ENCODE measurements at places on chromosomes 2 and 18. TPM values are rescaled to one million over a fixed set of nuclear protein-coding genes. Genes with fewer than 3 reads are reported as not detected.

The NPAS2 gene
- total RNA-seq: 3.6 TPM

The SIGLEC15 gene
- total RNA-seq: 0.51 TPM

The ARHGEF33 gene
- 0.50 TPM for total RNA-seq

The MC2R gene
- total RNA-seq: not detected

The PRADC1 gene
- 11.7 TPM for total RNA-seq

The RGPD8 gene
- 9.5 TPM for total RNA-seq

The ALPP gene
- total RNA-seq: not detected

The PLB1 gene
- 1.8 TPM for total RNA-seq

The IL1R2 gene
- 1.0 TPM for total RNA-seq

DNA sequence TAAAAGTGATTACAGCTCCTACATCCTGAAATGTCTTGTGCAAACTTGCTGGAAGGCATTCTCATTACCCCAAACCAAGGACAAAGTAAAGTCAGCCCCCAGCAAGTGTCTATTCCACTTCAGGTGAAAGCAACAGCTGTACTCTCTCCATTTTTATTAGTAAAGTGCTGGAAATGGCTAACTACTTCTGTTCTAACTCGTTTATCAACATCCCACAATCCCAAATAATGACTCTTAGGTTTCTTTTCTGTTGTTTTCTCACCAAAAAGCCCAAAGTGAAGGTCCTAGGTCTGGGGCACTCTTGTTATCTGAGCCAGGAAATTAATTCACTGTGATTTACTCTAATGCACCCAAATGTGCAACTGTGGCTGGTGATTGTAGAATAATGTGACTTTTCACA, 105.7 kb downstream of the LRRC30 start:
- no peak overlapping the region for H3K27ac ChIP-seq
- no peaks in the 10 kb centered on the region for H3K4me1 ChIP-seq
- no peaks in the 10 kb centered on the region for H3K36me3 ChIP-seq
- H3K4me3 ChIP-seq: no peak overlapping the region
- no peak for DNase-seq

GRCh38 chr2:70716131-70716743, 51.8 kb downstream of the ADD2 start:
- DNase-seq: no peak
- H3K27me3 ChIP-seq: peaks cover 5% of the 10 kb centered on the region
- H3K36me3 ChIP-seq: no peaks in the 10 kb centered on the region
- H3K27ac ChIP-seq: no peak overlapping the region
- no peak overlapping the region for H3K4me3 ChIP-seq

DNA sequence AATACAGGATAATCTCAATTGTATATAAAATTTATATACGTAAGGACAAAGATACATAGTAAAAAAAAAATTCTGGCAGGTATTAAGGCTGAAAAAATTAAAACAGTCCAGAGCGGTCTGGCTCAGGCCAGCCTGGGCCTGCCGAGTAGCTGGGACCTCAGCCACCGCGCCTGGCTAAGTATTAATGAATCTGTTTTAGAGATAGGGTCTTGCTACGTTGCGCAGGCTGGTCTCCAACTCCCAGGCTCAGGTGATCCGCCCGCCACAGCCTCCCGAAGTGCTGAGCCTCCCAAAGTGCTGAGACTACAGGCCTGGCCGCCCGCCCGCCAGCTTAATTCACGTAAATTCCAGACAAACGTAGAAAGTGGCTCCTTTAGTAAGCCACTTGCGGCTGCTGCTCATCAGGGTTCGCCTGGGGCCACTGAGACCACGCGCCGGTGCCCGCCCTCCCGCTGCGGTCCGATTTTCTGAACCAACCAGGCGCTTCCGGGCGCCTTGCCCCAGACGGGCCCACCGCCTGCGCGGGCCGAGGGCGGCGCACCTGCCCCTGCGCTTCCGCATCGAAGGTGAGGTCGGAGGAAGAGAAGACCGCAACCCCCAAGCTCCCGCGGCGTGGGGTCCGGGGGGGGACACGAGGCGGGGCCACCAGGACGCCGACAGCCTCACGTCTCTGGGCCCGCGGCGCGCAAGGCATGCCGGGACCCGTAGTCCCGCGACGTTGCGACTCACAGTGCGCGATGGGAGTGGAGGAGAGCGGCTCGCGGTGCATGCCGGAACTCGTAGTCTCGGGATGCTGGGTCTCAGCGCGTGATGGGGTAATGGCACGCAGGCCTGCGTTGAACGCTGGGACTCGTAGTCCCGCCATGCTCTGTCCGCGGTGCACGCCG, 695 bp upstream of the CTDP1 start:
- H3K4me3 ChIP-seq: peak overlapping the region; percentile 91
- peak overlapping the region; percentile 100 for H3K27ac ChIP-seq
- DNase-seq: peak; percentile 99
- peaks cover 5% of the 10 kb centered on the region for H3K36me3 ChIP-seq
- no peaks in the 10 kb centered on the region for H3K27me3 ChIP-seq
- peaks cover 8% of the 10 kb centered on the region for H3K4me1 ChIP-seq

DNA sequence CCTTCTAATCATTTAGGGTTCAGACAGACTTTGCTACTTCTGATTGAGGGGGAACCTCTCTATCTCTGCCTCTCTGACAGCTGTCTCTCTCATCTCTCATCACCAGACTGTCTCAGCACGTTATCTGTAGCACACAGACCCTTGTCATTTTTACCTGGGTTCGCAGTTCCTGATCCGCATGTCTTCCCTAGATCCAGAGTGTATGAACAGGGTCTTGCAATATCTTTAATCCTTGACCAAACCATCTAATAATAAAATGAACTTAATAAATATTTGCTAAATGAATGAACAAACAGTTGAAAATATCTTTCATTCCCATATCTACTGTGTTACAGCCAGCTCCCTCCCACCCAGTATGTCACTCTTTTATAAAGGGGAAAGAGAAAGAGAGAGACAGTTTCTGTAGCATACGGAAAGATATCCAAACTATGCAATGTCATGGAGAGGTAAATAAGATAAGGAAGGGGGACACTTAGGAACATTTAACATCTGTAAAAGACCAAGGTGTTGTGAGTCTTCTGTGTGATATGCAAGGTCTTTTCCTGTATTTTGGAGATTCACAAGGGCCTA, 507.6 kb downstream of the SUCLG1 start:
- H3K4me3 ChIP-seq: no peak overlapping the region
- H3K27ac ChIP-seq: no peak overlapping the region
- H3K36me3 ChIP-seq: no peaks in the 10 kb centered on the region
- no peak for DNase-seq

DNA sequence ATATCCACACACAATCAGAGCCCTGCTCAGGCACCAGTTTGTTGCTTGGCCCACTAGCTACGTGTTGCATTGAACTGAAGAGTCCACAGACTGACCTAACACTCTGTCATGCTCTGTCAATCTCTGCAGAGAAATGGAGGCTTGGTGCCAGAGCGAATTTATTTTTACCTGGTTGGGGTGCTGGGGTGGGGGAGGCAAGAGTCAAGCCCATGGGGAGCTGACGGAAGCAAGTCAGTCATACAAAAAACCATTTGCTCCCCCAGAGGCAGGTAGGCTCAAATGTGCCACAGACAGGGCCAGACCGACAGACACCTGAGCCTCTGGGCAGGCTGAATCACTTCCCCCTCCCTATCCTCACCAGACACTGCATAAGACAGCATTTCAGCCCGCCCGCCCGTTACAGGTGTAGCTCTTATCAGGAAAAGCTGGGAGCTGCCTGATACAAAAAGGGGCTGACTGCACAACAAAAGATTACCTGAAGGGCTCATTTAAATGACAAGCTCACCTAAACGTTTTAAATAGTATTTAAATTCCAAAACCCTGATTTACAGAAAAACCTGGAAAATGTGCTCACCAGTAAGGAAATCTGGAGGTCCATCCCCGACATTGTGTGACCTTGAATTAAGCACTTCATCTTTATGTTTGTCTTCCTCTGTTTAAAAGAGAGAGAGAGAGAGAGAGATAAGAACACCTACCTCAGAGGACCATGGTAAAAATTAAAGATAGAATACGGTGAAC, 2.1 kb upstream of the PCBP1 start:
- H3K4me1 ChIP-seq: peaks cover 10% of the 10 kb centered on the region
- no peak overlapping the region for H3K4me3 ChIP-seq
- peaks cover 11% of the 10 kb centered on the region for H3K36me3 ChIP-seq
- H3K27ac ChIP-seq: no peak overlapping the region

- DNase-seq: no peak
- no peaks in the 10 kb centered on the region for H3K4me1 ChIP-seq
- H3K27me3 ChIP-seq: peaks cover 5% of the 10 kb centered on the region
- no peak overlapping the region for H3K27ac ChIP-seq
- H3K36me3 ChIP-seq: no peaks in the 10 kb centered on the region
These were observed 50.1 kb upstream of the CCDC150 start for GRCh38 chr2:196589419-196589818.

GRCh38 chr18:13273800-13274199, 55.2 kb downstream of the LDLRAD4 start:
- H3K27me3 ChIP-seq: no peaks in the 10 kb centered on the region
- no peak overlapping the region for H3K4me3 ChIP-seq
- no peaks in the 10 kb centered on the region for H3K36me3 ChIP-seq
- H3K4me1 ChIP-seq: no peaks in the 10 kb centered on the region
- no peak overlapping the region for H3K27ac ChIP-seq
- no peak for DNase-seq

GRCh38 chr18:3442919-3443318, 7.1 kb upstream of the TGIF1 start:
- peaks cover 3% of the 10 kb centered on the region for H3K4me1 ChIP-seq
- no peak overlapping the region for H3K27ac ChIP-seq
- no peak overlapping the region for H3K4me3 ChIP-seq
- H3K36me3 ChIP-seq: no peaks in the 10 kb centered on the region

DNA sequence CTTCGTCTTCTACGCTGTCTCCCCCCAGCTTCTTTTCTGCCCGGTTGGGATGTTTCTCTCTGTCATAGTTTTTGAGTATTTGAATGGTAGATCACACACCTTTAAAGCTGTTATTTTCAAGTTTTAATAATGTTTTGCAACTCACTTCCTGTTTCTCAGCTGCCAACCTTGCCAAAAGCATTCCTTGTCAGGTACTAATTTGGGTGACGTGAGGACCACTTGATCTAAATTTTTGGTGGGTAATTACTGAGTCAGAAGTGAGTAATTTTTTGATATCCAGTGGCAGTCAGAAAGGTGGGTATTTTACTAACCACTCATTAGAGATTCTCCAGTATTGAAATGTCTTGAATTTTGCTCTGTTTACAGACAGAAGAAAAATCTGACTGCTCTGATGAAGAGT, 852.4 kb upstream of the FANCL start:
- no peak overlapping the region for H3K4me3 ChIP-seq
- H3K4me1 ChIP-seq: no peaks in the 10 kb centered on the region
- no peaks in the 10 kb centered on the region for H3K36me3 ChIP-seq

DNA sequence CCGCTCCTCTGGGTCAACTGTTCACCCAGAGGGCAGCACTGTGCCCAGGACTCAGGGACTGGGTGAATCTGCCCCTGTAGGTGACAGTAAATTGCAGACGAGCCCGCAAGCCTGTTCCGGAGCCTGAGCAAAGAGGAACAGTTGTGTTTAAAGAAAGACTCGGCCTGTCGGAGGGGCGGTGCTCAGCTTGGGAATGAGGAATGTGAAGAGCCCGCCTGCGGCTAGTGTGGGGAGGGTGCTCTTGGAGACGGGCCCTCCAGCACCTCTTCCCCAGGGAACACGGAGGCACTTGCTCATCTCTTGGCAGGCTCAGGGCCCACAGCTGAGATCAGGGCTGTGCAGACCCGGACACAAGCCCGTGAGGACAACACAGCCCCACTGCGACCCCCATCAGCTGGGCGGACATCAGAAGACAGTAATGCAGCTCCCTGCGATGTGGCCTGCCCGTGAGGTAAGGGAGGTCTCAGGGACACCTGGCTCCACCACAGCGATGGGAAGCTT, 299.0 kb downstream of the NDUFA10 start:
- H3K27me3 ChIP-seq: no peaks in the 10 kb centered on the region
- no peak overlapping the region for H3K4me3 ChIP-seq
- H3K36me3 ChIP-seq: no peaks in the 10 kb centered on the region
- no peaks in the 10 kb centered on the region for H3K4me1 ChIP-seq
- no peak for DNase-seq

GRCh38 chr2:12817870-12818269, 101.1 kb downstream of the TRIB2 start:
- no peak overlapping the region for H3K4me3 ChIP-seq
- H3K27me3 ChIP-seq: no peaks in the 10 kb centered on the region
- no peak for DNase-seq

All from fibroblast of lung (primary cell).